NCI-H146 (cell line): ENCODE measurements at places on chromosomes 5 and 9.
A peak's percentile ranks its signal among the peaks of the same experiment; 100 is the strongest.

GRCh38 chr9:132055756-132056155 is 23.9 kb downstream of the MED27 start:
- DNase-seq: no peak

GRCh38 chr5:110790673-110791072 is 51.9 kb downstream of the SLC25A46 start:
- DNase-seq: no peak

- DNase-seq: peak; percentile 87
These were observed 200.0 kb downstream of the ATP10B start for GRCh38 chr5:160651692-160652645.

- DNase-seq: no peak
These were observed 62.0 kb downstream of the TMC1 start for GRCh38 chr9:72583370-72583769.

- DNase-seq: no peak
These were observed 68.4 kb downstream of the GAPVD1 start for GRCh38 chr9:125329978-125330377.

- no peak for DNase-seq
These were observed 5.0 kb upstream of the CAMK2A start for GRCh38 chr5:150294551-150295071.

GRCh38 chr5:137891849-137892248 is 2.6 kb downstream of the PKD2L2 start:
- DNase-seq: no peak

DNA sequence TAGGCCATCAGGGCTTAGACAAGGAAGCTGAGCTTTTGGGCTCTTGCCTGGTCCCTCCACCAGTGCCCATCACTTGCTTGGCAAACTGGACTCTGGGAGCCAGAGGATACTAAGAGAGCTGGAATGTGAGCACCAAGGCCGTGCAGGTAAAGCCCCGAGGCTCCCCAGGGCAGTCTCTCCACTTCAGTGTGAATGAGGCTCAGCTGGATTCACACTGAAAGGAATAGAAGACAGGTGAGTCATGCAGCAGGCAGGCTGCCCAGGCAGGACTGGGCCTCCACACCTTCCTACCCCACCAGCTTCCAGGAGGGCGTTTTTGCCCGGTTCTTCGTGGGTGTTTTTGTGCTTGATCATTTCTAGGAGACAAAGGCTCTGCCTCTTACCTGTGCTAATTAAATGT is 7.3 kb upstream of the CTSV start:
- DNase-seq: peak; percentile 33

DNA sequence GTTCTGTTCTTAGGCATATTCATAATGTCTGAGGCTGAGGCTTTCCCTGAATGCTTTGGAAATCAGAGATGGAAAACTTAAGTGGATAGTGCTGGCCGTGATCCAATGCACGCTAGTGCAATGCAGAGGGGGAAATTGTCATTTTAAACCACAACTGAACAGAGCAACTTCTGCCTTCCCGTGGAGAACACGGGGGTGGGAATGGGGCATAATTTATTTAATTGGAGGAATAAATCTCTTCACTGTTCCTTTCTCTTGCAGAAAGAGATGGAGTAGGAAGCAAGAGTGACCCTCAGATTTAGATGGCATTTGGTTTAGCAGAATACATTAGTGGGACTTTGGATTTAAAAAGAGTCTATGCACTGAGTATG is 22.9 kb upstream of the NREP start:
- DNase-seq: no peak

DNA sequence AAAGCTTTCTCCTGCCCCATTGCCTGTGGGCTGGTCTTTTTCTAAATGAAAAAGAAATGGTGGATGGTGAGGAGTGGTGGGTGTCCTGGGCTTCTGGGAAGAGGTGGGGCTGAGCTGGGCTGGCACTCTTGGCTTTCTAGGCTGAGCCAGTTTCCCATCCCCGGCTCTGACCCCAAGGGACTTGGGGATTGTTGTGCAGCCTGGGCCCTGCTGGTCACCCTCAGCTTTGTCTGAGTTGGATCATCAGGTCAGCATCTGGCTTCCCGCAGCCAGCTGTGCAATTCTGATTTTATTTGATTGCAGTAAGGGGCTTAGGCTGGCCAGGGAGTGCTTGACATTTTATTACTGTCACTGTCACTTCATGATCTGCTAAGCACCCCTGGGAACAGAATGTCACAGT is 25.3 kb downstream of the GLRA1 start:
- no peak for DNase-seq

GRCh38 chr5:115869256-115869795 is 27.6 kb downstream of the AP3S1 start:
- DNase-seq: no peak

DNA sequence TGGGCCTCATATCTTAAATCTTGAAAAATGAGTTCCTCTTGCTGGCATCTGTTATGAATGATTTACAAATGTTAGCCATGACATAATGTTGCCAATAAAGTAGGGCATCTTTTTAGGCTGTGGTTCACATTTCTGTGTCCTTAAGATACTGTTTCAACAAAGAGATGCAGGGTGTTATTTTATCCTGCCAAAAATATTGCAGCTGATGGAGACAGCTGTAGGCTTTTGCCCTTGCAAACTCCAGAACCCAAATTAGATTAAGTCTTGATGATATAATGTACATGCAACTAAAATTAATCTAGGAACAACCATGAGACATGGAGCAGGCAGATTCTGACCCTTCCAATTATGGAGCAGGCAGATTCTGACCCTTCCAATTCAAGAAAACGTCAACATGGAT is 228.2 kb upstream of the GRIN3A start:
- DNase-seq: no peak

GRCh38 chr5:116856271-116856670 is 281.6 kb upstream of the SEMA6A start:
- no peak for DNase-seq

DNA sequence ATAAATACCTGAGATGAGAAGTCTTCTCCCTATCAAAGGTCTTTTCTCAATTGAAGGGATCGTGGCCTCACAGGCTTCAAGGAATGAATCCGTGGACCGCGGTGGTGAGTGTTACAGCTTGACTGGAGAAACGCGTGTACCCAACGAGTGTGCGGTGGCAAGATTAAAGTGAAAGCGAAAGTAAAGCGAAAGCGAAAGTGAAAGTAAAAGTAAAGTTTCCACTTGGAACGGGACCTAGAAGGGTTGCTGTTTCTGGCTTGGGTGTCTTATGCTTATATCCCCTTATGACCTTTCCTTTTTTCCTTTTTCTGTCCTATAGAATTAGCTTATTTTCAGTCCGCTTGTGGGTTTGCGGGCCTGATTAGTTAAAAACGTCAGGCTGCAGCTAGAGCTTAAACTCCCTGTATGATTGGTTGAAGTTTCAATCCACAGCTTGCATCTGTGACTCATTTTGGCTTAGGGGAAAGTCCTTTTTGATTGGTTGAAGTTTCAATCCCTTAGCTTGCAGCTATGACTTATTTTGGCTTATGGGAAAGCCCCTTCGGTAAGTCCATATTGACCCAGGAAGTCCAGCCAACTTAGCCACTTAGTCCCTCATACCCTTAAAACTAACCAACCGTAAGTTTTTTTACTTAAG is 924.3 kb upstream of the CDH10 start:
- DNase-seq: no peak

- no peak for DNase-seq
These were observed 252.7 kb downstream of the AP3B1 start for GRCh38 chr5:78041805-78042204.

DNA sequence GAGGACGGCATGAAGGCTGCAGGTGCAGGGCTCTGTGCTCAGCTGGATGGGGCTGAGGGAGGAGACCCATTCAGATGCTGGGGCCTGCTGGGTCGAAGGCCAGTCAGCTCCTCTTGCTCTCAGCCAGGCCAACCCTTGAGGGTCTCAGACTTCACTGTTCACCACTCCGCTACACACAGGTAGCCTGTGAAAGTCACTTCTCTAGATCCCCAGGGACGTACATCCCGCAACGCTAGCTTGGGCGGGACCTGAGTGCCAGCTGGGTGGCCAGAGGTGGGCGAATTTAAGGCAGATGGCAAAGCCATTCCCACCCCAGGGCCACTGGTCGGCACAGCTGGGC is 42.2 kb upstream of the FCN1 start:
- DNase-seq: no peak

DNA sequence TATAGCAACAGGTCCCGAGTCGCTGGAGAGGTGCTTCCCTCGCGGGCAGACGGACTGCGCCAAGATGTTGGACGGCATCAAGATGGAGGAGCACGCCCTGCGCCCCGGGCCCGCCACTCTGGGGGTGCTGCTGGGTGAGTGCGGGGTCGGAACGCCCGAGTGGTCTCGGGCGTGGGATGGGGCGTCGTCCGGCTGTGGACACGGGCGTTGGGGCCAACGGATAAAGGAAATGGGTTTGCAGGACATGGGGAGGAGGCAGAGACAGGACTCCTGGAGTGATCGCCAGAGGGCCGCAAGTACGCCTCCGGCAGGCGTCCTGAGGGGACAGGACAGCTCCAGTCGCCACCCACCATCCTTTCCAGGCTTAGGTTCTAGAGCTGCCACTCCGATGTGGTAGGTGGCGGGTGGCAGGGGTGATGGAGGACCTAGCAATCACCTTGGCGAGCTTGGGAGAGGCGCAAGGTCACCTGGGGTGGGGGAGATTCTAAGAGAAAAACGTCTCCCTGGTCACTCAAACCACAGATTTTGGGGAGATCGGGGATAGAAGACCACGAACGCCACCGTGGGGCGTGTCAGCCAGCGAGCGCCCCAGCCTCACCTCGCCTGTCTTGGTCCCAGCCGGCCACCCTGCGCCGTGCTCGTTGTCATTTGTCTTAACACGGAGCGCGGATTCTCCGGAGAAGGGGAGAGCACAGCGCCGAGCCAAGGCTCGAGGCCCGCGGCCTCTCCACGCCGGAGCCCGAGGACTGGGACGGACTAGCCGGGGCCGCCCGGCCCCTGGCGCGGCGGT is 922 bp downstream of the LMX1B start:
- DNase-seq: no peak

GRCh38 chr5:59348189-59348588 is 545.3 kb downstream of the PDE4D start:
- no peak for DNase-seq

GRCh38 chr5:91245074-91245452 is 138.1 kb downstream of the ARRDC3 start:
- no peak for DNase-seq

GRCh38 chr9:37800631-37801286 is at the start of gene DCAF10:
TSS of gene DCAF10 (plus strand) at chr9:37800797. CDS start at chr9:37800867, 70 bp downstream.
- DNase-seq: peak; percentile 88

- no peak for DNase-seq
These were observed 589.1 kb downstream of the ZNF608 start for GRCh38 chr5:124157320-124157719.

- DNase-seq: peak; percentile 25
These were observed 99.5 kb upstream of the FBXL17 start for GRCh38 chr5:108481355-108481931.

GRCh38 chr9:18109675-18110074 is 364.3 kb upstream of the ADAMTSL1 start:
- DNase-seq: no peak

GRCh38 chr5:159850160-159850559 is 66.1 kb upstream of the ADRA1B start:
- DNase-seq: no peak

- no peak for DNase-seq
These were observed 2079.8 kb upstream of the WWC1 start for GRCh38 chr5:166211640-166212039.
